ENCODE measurements at places on chromosomes 11 and 22. TPM values are rescaled to one million over a fixed set of nuclear protein-coding genes. Genes with fewer than 3 reads are reported as not detected.

Gene OR2AG1
- total RNA-seq, result not detected

Gene TUBGCP6
- total RNA-seq, result 23.6 TPM

Gene PATE4
- not detected for total RNA-seq

Gene OVOL1
- total RNA-seq, result not detected

Gene OR6A2
- total RNA-seq, result 0.27 TPM

Gene OR10G8
- not detected for total RNA-seq
